ENCODE measurements at places on chromosomes 5 and 9.

DNA sequence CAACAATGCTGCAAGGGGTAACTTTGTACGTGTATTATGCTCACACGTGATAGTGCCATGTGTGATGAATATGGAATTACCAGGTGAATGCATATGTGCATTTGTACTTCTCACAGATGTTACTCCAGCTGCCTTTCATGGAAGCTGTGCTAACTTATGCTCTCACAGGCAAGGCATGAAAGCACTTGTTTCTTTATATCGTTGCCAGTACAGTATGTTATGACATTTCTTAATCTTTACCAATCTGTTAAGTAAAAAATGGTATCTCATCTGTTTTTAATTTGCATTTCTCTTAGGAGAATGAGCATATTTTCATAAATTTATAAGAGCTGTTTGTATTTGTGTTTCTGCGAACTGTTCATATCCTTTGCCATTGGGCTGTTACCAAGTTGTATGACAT is 311.8 kb upstream of the DMRT1 start:
- no peak for DNase-seq

GRCh38 chr5:81238460-81238859 is 5.3 kb downstream of the CKMT2 start:
- DNase-seq, result no peak

DNA sequence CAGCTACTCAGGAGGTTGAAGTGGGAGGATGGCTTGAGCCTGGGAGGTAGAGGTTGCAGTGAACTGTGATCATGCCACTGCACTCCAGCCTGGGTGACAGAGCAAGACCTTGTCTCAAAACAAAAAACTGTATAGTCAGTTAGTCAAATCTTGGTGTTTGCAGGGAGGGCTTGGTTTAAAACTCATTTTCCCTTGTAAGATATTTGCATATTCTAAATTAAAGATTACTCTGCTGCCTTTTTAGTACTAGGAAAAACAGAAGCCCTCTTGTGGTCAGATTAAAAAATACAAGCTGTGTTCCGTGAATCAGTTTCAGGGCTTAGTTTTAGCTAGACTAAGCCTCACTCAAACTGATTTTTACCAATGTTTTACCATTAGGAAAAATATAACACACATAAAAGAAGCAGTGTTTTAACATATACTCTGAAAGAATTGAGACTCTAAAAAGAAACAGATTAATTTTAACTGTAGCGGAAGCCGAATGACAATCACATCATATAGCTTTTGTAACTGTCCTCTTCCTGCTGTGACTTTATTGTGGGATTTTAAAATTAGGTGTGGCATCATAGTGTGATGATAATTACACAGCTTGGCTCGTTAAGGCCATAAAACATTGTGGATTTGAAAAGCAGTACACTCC is 84.9 kb upstream of the BASP1 start:
- DNase-seq, result no peak

- no peak for DNase-seq
Observed at GRCh38 chr5:173802670-173803165, 85.4 kb upstream of the CPEB4 start.

- DNase-seq, result no peak
Observed at GRCh38 chr5:92455011-92455410, 1071.9 kb upstream of the ARRDC3 start.

DNA sequence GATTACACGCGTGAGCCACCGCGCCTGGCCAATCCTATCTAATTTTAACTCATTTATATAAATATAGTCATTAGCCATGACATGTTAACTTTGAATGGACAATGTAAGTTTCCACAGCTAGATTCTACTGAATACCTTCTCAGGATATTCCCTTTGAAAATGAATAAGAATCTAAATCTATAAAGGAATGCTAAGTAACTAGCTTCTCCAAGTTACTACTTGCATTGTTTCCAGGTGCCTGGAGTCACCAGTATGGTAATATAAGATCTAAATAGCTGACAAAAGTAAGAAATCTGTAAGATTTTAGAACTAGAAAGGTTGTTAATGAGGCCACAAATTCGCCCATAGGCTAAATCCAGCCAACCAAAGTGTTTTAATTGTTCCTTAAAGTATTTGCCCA is 189.1 kb upstream of the SLC12A2 start:
- DNase-seq, result no peak

DNA sequence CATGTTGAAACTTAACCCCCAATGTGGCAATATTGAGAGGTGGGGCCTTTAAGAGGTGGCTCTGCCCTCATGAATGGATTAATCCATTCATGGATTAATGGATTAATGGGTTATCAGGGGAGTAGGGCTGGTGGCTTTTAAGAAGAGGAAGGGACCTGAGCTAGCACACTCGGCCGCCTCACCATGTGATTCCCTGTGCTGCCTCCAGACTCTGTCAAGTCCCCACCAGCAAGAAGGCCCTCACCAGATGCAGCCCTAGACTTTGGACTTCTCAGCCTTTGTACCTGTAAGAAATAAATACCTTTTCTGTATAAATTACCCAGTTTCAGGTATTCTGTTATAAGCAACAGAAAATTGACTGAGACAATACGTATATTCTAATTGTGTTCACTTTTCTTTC is 272.2 kb upstream of the DMRT1 start:
- no peak for DNase-seq

GRCh38 chr9:109568568-109569210 is 70.6 kb upstream of the PTPN3 start:
- DNase-seq, result no peak

DNA sequence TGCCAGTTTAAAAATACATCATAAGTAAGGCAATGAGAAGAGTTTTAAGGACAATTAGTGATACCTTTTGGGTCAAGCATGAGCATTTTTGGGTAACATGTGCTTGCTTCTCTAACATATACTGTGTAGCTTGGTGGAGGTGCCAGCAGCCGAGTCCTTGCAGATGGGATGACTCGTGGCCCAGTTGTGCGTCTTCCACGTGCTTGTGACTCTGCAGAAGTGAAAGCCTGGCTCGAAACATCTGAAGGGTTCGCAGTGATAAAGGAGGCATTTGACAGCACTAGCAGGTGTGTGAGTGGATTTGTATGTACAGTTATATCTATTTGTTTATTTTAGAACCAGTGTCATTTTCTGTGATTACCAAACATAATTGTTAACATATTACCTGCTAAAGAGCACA is 18.2 kb downstream of the HMGCR start:
- DNase-seq, result no peak

- no peak for DNase-seq
Observed at GRCh38 chr5:113778147-113778546, 264.7 kb downstream of the YTHDC2 start.

GRCh38 chr5:170221327-170221741 is 11.5 kb upstream of the C5orf58 start:
- no peak for DNase-seq

- no peak for DNase-seq
Observed at GRCh38 chr5:16757146-16757545, 140.3 kb upstream of the RETREG1 start.

- DNase-seq, result no peak
Observed at GRCh38 chr5:1240496-1241260, 15.5 kb downstream of the SLC6A18 start.

- peak; percentile 23 for DNase-seq
Observed at GRCh38 chr5:151775025-151775606, 3.4 kb downstream of the G3BP1 start.

GRCh38 chr9:131997779-131998178 is 81.9 kb downstream of the MED27 start:
- no peak for DNase-seq

DNA sequence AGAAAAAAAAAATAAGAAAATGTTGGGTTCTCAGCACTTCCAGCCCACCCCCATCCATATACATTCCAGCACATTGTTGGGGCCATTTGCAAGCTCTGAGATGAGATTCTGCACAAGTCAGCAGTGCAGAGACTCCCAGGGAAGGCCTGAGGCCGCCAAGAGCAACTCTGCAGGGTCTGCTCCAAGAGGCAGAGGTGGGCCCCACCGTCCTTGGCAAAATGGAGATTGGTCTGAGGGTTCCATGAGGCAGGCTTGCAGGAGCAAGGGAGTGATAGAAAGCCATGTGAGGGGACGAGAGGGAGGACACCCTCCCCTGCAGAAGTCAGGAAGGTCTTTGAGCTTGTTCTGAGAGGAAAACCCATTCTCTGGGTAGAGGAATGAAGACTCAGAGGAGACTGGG is 51.9 kb upstream of the SAP30L start:
- no peak for DNase-seq

GRCh38 chr5:156036640-156037039 is 290.3 kb upstream of the SGCD start:
- no peak for DNase-seq

DNA sequence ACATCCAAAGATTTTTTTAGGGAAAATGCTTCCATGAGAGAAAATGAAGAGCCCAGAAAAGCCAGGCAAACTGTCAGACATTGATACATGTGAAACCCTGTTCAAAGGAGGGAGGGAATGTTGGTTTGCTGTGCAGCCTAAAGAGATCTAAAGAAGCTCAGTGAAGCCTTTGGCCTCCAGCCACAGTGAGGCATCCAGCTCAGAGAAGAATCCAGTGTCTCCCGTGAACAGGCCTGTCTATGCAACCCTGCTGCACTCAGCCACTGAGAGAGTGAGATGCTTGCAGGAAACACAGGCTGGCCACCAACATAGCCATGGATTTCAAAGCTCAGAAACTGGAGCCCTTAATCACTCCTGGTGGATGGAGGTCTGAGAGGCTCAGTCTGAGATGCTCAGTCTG is 171.4 kb upstream of the PLCXD3 start:
- no peak for DNase-seq

GRCh38 chr5:159082474-159082873 is 17.2 kb downstream of the EBF1 start:
- no peak for DNase-seq

GRCh38 chr9:135559606-135560005 is 1.9 kb upstream of the PAEP start:
- no peak for DNase-seq

DNA sequence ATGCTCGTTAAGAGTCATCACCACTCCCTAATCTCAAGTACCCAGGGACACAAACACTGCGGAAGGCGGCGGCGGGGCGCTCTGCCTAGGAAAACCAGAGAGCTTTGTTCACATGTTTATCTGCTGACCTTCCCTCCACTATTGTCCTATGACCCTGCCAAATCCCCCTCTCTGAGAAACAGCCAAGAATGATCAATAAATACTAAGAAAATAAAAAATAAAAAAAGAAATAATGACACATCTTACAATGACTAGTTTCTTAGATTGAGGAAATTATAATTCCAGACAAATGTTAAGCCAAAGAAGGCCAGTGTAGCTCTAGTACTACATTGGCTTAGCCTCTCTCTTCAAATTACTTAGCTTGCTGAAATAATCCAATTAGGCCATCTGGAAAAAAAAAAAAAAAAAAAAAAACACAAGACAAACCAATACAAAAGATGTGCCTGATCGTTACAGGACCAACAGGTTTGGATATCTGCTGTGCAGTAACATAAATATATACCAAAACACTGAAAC is 58.0 kb downstream of the ANXA2R start:
- DNase-seq, result peak; percentile 66

DNA sequence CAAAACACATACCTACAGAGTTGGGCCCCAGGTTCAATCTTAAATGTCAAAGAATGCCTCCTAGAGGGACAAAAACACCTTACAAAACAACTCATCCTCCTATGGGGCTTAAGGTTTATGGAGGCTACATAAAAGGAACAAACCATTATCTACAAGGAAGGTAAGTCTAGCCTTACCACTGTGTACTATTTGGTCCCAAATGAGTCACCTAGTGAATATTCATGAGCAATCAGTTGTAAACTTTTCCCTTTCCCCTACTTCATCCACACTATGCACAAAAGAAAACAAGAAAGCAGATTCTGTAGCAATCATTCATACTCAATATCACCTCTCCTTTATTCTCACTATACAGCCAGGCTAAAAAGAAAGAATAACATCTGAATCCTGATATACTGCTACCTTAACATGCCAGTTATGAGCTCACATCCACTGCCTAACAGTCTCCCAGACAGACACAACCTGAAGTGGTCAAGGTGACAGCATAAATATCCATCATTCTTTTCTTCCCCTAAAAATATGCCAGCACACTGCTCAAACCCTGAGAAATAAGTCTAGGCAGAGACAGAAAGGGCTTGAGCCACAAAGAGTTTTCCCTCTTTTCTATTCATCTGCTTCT is 6.2 kb downstream of the OXCT1 start:
- no peak for DNase-seq

GRCh38 chr9:98811051-98811650 is 3.7 kb downstream of the GALNT12 start:
- DNase-seq, result no peak

- DNase-seq, result no peak
Observed at GRCh38 chr5:23721336-23721735, 213.9 kb downstream of the PRDM9 start.

GRCh38 chr5:35117967-35118366 is 70.2 kb upstream of the AGXT2 start:
- no peak for DNase-seq

GRCh38 chr5:102713278-102713677 is 41.8 kb upstream of the PAM start:
- DNase-seq, result no peak

DNA sequence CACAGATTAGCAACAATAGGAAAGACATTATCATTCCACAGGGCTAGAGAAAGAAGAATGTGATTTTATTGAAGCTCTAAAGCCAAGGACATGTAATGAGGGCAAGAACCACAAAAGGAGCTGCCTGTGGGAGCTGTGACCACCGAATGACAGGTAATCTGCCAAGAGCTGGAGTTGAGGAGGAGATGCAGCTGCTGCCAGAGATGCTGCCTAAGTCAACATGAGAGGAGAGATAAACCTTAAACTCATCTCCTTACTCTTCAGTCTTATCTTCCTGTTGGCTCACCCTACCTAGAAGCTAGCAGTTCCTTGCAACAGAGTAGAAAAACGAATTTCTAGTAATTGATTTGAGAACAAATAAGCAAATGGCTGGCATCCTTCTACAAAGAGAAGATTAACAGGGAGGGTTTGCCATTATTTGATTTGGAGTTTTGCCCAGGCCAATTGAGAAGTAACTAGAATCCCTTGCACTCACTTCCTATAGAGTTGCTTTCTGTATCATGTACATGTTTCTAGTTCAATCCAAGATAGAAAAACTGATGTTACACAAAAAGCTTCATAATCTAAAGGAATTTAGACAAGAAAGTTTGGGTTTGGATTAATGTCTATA is 539.2 kb downstream of the TLE1 start:
- no peak for DNase-seq

- DNase-seq, result no peak
Observed at GRCh38 chr5:118447350-118447749, 541.0 kb downstream of the DTWD2 start.

- no peak for DNase-seq
Observed at GRCh38 chr9:121921444-121921843, 171.7 kb downstream of the TTLL11 start.

DNA sequence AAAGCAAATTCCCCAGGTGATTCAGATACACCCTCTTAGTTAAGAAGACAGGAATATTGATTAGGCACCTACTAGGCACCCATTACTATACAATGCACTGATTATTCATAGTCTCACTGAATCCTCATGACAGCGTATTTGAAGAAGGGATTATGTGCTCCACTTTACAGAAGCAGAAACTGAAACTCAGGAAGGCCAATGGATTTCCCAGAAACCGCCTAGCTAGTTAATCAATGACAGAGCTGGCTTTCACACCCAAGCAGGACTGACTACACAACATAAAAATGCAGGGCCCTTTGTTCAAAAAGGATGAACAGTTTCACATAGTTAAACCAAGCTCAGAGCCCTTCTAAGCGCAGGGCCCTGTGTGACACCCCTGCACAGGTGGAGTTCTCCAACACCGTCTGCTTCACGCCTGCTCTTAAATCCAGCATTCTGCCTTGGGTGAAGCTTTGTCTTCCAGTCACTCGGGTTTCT is 117.3 kb downstream of the TTLL11 start:
- DNase-seq, result no peak

All from hematopoietic multipotent progenitor cell treated with erythropoietin and hydrocortisone succinate and interleukin-3 and kit ligand, for 17 days (in vitro differentiated cells).